NCI-H1105 treated with DMSO at 0.1 percent for 48 hours (cell line): ENCODE measurements at places on chromosomes 4 and X.

DNA sequence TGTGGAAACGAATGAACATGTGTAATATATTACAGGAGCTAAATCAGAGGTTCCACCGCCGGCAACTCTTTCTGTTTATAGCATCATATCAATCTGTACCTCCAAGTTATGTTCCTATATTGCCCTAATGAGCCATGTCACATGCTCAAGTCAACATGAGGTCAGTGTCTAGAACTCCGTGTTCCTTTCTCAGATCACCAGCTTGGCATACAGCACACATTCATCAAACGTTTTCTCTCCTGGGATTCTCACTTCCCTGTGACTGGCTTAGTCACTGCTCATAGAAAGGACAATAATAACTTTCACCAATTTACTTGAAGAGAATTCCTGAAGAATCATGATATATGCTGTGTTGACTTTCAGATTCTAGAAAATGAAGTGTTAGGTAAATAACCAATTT lies 532.0 kb upstream of the SPANXN1 start:
- DNase-seq: no peak

DNA sequence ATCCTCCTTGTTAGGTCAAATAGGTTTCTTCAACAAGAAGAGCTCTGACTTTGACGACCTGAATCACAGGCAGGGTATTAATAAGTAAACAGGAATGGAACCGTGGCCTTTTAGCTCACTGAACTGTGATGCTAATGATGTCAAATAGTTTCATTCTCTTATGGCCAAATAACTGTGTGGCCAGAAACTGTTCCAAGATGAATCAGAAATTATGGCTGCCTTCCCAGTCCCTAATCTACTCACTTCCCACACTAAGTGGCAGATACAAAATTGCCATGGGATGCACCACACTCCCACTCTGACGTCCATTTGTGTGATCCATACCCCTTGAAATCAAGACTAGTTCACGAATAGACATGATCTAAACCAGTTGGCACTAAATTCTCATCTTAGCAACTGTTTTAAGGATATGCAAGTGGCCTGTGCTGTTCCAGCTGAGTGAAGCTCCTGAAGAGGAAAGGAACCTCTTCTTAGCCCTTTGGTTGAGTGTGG lies 455.4 kb downstream of the IL15 start:
- no peak for DNase-seq

- no peak for DNase-seq
Observed at GRCh38 chrX:42725196-42725595, 52.8 kb downstream of the PPP1R2C start.

- no peak for DNase-seq
Observed at GRCh38 chrX:107601326-107601725, 27.0 kb upstream of the PRPS1 start.

GRCh38 chrX:111372086-111372485 lies 39.9 kb downstream of the DCX start:
- no peak for DNase-seq

DNA sequence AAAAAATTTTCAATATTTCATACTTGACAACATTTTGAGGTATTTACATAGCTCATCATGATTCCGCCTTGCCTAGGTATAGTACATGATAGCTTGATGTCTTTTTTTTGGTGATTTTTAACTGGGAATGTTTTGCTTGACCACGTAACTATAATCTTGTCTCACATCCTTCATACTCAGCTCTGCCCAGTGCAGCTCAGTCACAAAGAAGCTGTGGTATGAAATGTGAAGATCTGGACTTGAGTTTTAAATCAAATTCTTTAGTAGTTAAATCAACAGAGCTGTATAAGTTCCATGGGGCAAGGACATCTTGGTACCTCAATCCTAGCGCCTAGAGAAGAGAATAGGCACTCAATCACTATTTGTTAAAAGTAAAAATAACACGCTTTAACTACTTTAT lies 276.3 kb upstream of the DKK2 start:
- DNase-seq: no peak

DNA sequence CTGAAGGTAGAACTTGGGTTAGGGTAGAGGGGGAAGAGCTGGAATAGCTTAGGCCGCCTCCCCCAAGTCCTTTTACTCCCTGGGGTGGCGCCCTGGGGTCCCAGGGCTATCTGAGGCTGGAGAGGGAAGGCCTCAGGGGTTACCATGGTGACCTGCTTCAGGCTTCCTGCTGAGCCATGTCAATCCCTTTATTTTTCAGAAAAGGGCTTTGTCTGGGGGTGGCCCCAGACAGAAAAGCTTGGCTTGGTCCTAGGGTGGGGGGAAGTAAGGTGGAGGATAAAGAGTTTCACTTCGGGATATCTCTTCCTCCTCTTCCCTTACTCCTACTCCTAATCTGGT lies 6.3 kb downstream of the EFNB1 start:
- DNase-seq: no peak

DNA sequence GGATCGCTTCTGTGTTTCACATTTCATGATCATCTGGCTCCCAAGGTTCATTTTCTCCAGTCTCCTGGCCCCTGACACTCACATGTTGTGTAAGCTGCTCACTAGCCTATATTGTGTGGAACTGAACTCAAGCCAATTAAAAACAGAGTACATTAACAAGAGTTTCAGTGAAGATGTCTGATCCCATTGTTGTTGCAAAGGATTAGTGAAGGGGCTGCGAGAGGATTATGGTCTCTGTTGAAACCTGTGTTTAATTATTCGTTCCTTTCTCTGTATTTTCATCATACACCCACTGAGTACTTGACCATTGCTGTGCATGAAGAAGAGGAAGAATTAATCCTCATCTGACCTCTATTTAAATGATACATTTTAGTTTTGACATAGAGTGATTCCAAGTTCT lies 54.7 kb downstream of the AFF2 start:
- no peak for DNase-seq

DNA sequence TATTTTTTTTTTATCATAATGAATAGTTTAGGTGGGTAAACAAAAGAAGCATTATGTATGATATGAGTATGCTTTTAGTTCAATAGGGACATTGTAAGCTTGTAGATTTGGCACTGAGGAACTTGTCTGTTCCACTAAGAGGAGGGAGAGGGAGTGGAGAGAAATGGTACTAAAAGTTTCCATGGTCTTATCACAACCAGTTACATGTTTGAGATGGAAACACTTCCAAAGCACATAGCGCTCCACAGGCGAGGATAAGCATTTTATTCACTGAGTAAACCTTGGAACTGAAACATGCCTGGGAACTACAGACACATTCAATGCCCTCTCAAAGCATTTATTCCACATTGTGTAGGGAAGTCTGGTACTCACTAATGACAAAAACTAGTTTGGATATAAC lies 15.5 kb downstream of the MYOZ2 start:
- DNase-seq: no peak

- DNase-seq: no peak
Observed at GRCh38 chr4:40601641-40602040, 28.0 kb downstream of the RBM47 start.

- no peak for DNase-seq
Observed at GRCh38 chr4:122195718-122196117, 43.6 kb downstream of the BLTP1 start.

- DNase-seq: no peak
Observed at GRCh38 chrX:122188751-122189150, 995.3 kb upstream of the GRIA3 start.

GRCh38 chr4:133565379-133565778 lies 416.3 kb downstream of the PCDH10 start:
- DNase-seq: peak; percentile 97

- DNase-seq: no peak
Observed at GRCh38 chrX:3526071-3526470, 179.6 kb upstream of the MXRA5 start.

DNA sequence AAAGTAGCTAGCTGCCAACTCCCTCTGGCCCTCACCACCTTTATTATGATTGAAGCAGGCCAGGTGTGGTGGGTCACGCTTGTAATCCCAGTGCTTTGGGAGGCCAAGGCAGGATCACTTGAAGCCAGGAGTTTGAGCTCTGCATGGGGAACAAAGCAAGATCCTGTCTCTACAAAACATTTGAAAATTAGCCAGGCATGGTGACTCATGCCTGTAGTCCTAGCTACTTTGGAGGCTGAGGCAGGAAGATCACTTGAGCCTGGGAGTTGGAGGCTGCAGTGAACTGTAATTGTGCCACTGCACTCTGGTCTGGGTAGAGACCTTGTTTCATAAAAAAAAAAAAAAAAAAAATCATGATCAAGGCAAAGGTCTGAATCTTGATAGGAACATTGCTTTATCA lies 467.0 kb upstream of the DIPK2B start:
- DNase-seq: no peak

GRCh38 chr4:30866907-30867306 lies 146.7 kb downstream of the PCDH7 start:
- no peak for DNase-seq

DNA sequence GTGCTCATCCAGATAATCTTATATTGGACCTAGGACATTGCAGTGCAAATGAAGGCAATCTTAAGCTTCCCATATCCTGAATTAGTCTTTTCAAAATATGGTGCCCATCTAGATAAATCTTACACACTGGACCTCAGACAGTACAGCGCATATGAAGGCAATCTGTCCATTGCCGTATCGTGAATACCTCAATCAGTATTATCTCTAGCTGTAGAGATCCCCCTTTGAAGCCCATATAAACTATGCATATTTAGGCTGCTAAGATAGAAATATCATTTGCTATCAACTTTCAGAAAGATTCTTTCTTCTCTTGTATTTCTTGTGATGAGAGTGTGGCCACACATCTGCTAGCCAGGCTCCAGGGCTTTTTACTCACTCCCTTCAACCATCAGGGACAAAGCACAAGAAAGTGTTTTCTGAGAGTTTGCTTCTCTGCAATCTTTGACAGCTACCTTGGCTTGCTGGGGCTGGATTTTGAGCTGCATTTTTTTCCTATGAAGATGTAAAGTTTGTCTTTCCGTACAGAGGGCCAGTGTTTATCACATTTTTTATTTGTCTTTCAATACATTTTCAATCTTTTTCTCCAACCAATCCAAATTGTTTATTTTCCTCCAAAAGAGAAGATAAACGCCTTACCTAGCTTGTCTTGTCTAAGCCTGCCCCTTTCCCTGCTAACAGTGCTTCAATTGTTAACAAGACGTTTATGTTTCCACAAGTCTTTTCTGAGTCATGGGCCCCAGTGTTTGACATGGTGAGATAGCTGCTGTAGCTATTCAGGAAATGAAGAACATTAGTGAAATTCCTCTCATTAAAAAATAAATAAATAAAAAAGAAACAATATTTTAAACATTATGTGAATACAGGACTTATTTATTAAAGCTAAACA lies 57.6 kb upstream of the FAT1 start:
- DNase-seq: no peak

GRCh38 chr4:37797923-37798322 lies 28.6 kb upstream of the PGM2 start:
- no peak for DNase-seq

DNA sequence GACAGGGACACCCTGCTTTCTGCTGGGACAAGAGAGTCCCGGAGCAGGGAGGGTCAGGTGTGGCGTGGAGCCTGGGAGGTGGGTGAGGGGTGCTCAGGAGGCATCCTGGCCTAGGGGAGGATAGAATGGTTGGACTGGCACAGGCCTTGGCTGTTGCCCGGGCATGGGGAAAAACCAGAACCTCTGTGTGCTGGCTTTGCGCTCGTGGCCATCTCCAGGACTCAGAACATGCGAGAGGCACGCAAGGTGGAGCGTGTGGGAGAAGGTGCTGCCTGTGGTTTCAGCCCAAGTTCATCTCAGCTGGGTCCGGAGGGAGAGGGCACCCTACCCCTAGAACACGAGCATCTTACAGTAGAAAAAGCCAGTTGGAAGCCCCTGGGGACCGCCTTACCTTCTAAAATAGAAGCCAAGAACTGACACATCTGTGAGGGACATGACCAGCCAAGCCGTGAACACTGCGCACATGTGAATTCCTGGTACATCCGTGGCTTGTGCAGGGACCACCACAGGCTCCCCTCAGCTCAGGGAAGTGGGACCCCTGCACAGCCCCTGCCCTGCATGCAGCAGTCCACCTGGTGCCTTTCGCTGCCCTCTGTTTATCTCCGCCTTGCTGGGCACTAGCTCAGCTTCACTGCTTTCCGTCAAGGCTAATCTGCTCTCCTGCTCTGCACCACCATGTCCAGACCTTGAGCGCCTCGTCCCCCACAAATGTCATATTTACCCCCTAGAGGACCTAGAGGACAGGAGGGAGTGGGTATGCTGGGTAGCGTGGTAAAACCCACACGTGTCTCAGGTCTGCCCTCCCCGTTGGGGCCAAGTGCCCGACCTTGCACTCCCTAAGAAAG lies 13.5 kb downstream of the MSANTD1 start:
- DNase-seq: no peak

GRCh38 chr4:45147866-45148265 lies 421.5 kb upstream of the GNPDA2 start:
- no peak for DNase-seq

DNA sequence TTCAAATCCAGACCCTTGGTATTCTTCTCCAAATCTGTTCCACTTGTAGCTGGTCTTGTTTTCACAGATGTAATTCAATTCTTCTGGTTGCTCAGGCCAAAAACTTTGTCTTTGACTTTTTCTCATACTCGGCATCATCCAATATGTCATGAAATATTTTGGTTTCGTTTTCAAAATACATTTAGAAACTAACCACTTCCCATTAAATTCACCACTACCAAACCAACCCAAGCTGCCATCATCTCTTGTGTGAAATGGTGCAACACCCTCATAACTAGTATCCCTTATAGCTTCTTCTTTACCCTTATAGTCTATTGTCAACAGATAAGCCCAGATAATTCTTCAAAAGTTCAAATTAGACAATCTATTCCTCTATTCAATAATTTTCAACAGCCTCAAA lies 192.1 kb downstream of the PRR32 start:
- DNase-seq: no peak

- DNase-seq: no peak
Observed at GRCh38 chrX:19964017-19964710, 26.7 kb downstream of the BCLAF3 start.

DNA sequence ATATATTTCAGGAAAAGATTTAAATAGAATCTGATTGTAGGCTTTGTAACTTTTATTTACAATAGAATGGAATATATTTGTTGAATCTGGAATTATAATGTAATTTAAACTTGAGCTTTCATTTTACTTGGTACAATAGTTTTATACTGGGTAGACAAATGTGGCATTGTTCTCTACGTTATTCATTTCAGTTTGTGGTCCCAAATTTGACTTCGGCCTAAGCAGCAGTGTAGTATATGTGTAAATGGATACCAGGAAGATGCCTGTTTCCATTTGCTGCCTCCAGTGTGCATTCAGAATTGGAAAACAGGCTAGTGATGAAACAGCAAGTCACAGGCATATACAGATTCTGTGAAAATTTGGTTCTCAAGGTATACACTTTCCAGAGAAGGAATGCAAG lies 77.8 kb downstream of the CLDN22 start:
- DNase-seq: no peak

DNA sequence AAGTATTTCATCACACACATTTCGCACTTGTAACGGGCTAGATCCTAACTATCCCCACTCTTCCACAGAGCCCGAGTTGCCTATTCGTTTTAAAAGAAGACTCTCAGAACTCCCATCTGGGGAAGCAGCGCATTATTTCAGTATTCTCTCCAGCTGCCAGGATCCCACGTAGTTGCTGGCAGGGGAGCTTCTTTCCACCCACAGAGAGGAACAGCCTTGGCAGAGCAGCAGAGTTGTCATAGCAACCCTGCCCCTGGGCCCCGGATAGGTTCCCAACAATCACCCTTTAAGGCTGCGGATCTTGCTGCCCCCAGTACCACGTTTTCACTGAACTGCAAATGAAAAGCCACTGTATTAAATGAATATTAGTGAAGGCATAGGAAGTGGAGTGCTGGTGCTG lies 106.7 kb downstream of the GPM6A start:
- DNase-seq: peak; percentile 65
